ENCODE measurements at places on chromosomes 4 and X.

DNA sequence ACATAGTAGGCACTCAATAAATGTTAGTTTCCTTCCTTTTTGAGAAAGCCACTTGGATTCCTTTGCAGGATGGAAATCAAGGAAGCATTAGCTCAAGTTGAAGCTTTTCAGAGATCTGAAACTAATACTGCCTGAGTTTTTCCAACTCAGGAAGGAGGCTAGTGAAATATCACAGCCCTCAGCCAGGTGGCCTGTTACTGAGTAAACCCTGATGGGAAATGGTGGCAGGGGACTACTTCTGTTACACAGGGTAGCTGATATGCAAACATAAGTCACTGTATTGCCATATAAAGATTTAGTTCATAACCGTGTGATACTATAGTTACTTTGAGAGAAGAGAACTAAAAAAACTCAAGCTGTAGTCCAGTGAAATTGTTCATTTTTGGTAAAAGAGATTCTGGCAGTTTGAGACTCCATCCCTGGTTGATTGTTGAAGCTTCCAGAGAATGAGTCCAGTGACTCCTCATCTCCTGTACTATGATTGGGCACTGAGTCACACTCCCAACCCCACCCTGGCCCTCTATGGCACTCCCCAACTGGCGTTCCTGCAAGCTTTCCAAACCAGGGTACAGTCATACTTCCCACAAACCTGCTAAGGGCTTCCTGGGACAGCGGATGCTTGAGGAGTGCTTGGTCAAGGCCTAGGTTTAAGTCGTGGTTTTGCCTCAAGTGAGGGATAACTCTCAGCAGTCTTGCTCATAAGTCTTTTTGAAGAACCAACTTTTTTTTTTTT is 81.8 kb downstream of the MID1IP1 start:
- DNase-seq: peak; percentile 68

DNA sequence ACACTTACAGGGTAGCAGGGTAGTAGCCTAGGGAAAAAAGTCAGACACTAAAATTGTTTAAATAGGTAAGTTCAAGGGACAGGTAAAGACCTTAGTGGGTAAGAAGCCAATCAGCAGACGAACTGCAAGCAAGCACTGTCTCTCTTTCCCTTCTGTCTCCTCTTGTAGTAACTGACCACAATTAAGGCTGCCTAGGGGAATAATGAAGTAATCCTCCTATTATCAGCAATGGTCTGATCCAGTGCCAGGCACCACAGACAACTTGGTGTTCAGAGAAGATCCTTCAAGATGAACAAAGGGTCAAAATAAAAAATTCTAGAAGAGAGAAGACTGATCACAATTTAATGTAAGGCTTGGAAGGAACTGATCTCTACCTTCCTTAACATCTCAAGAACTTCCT is 62.9 kb downstream of the ELOVL6 start:
- DNase-seq: no peak

GRCh38 chr4:28822163-28822562 is 1898.0 kb upstream of the PCDH7 start:
- DNase-seq: no peak

DNA sequence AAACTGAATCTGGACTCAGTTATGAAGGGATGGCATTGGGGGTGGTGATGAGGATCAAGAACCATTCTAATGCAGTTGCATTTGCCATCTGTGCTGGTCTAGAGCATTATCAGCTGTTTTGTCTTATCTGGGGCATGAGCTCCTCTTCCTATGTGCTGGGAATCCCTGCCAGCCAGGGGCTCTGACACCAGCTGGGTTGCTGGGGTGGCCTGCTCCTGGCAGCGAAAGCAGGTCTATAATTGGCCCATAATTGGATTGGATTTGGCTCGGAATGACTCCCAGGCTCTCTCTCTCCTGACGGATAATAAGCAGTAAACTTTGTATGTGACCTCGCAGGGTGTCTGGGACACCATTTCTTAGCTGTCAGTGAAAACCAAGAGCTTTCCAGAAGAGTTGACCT is 34.1 kb downstream of the SMPX start:
- no peak for DNase-seq

DNA sequence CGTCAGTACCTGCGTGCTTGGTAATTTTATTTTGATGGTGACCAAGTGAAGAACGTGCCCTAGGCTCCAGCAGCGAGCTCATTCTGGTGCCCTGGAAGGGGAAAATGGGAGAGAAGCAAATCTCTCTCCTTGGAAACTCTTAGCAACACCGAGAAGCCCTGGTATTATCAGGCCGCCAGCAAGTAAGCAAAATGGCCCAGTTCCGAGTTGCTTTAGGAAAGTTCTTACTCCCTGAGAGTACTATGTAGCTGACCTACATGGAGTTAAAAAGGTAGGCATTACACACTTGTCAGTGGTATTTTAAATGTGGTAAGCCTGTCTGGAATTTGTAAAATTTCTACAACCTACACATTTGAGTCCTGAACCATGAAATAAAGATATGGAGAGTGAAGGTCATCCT is 146.4 kb downstream of the CPEB2 start:
- no peak for DNase-seq

GRCh38 chr4:2608291-2608690 is 71.8 kb downstream of the FAM193A start:
- no peak for DNase-seq

Data from skeletal muscle cell (primary cell).